NCI-H748 treated with DMSO at 0.1 percent for 48 hours (cell line): ENCODE measurements at places on chromosomes 5 and 9.
A peak's percentile ranks its signal among the peaks of the same experiment; 100 is the strongest.

- no peak for DNase-seq
These were observed 48.3 kb upstream of the PIK3R1 start for GRCh38 chr5:68167195-68167651.

DNA sequence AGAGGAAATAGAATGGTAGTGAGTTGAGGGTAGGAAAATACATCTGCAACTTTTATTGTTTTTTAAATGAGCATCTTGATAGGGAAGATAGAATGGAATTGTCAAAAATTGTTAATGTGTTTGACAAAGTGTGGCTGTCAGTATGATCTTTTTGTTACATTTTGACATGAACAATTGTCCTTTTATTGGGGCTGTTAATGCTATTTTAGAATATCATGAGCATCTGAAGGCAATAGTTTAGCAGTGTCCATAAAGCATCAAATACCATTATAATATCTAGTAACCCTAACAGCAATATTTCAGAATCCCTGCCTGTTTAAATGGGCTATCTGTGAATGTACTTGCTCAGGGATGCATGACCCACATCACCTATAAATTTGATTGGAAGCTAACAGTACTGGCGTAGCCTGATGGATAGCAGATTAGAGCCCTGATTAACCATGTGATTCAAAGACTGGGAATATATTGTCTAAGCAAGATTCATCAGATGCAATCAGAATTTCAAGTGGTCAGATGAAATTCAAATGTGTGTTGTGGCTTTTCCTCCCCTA lies 37.8 kb downstream of the TLE4 start:
- no peak for DNase-seq

DNA sequence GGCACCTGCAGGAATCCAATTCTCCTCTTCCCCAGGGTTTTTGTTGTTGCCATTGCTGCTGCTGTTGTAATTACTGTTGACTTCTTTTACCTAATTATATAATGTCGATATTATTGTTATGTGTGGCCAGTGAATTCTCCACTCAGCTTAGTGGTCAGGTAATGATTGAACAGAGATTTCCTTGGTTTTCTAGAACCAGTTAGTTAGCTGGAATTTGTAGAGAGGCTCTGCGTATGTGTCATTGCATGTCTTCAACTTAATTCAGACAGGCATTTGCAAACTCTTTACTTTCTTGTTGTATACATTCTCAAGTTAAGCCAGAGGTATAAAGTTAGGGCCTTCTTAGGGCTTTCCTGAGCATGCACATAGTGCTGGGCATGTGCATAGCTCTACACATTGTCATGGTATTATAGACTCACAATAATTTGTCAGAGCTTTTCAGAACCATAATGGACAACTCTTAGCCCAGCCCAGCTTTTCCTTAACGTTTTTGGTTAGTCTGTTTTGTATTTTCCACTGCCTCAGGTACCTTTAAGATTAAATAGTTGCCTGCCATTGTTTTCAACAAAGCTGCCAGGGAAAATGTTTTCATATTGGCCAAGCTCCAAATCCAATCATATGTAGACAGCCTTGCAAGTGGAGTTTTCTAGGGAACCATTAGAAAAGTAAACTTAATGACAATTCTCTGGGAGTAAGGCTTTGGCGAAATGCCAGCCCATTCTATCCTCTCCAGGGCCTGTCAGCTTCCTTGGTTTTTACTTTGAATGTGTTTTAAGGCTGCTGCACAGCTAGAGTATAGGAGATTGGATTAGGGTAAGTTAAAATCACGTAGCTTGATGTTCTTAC lies 68.1 kb downstream of the UBE2R2 start:
- DNase-seq = peak; percentile 91

DNA sequence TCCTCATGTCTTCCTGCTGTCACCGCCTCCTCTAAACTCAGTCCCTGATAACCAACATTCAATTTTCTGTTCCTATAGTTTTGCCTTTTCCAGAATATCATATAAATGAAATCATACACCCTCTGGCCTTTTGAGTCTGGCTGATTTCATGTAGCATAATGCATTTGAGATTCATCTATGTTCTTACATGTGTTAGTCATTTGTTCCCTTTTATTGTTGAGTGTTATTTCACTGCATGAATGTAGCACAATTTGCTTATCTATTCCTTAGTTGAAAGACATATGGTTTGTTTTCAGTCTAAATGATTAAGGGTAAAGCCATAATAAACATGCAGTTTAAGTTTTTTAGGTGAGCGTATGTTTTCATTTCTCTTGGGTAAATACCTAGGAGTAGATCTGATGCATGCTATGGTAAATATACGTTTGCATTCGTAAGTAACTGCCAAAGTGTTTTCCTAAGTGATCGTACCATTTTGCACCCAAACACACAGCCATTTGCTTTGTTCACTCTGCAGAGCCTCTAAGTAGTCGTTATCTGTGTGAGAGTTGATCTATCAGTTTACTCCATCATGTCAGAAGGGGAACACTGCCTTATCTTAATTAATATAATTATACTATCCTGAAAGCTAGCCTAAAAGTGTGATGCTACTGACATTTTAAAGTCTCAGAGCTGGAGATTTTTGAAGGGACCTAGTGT lies 460.8 kb downstream of the DMAC1 start:
- DNase-seq = no peak

DNA sequence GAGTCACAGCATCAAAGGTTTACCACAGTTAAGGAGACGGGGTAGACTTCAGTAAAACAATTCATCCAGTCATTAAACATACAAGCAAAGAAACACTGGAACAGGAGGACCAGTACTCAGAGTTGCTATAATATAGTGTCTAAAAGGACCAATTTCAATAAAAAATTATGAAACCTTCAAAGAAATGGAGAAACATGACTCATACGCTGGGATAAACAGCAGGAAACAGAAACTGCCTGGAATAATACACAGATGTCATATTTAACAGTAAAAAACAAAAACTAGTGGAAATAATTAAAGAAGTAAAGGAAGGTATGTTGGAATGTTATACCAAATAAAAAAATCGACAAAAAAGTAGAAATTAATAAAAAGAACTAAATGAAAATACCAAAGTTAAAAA lies 1075.9 kb downstream of the NR2F1-AS1 start:
- no peak for DNase-seq

- no peak for DNase-seq
These were observed 76.9 kb downstream of the ANKH start for GRCh38 chr5:14794583-14795230.

GRCh38 chr9:99803694-99804093 lies 18.0 kb upstream of the NR4A3 start:
- no peak for DNase-seq

GRCh38 chr5:88483964-88484672 lies 215.5 kb upstream of the TMEM161B start:
- DNase-seq = no peak
